HepG2 (cell line): ENCODE measurements at places on chromosomes 1 and 21. TPM values are rescaled to one million over a fixed set of nuclear protein-coding genes. Genes with fewer than 3 reads are reported as not detected.

The BGLAP gene
- 1.4 and 1.6 TPM in 2 replicates for polyA plus RNA-seq

The NHLH1 gene
- 0.44 and 0.57 TPM in 2 replicates for polyA plus RNA-seq

The INTS7 gene
- 14.5 and 18.3 TPM in 2 replicates for polyA plus RNA-seq

The LHX8 gene
- polyA plus RNA-seq, result not detected in 2 replicates

The TMIGD3 gene
- not detected in 2 replicates for polyA plus RNA-seq

GRCh38 chr1:4851385-4852065 lies 197.1 kb downstream of the AJAP1 start:
- no peak for DNase-seq

DNA sequence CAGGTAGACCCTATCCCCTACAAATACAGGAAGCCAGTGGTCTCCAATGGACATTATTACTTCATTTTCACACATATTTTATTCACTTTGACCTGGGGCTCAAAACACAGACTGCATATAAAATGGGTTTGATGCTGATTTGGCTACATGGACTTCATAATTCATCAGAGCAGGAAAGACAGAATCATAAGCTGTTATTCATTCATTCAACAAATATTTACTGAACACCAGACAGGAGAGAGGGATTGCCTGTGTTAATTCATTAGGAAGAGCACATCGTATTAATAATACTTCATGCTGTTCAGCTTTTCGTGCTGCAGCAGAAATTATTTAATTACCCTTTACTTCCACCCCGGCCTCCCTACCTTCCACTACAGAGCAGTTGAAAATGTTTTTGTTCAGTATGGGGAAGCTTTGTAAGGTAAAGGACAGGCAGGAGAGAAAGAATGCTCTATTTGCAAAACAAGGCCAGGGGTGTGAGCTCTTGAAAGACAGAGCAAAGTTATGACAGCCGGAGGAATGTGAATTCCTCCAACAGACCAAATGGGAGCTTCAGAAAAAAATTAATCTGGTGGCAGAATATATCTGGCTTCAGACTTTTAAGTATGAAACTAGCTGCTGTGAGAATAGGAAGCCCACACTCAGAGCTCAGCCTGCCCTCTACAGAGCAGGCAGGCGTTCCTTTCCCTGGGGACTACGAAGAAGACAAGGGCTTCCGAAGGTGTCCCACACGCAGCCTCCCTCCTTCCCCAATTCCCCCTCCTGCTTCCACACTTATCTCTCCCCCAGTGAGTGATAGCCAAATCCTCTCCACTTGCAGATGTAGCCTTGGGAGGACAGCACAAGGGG lies 58.0 kb downstream of the MDM4 start:
- no peak for DNase-seq

DNA sequence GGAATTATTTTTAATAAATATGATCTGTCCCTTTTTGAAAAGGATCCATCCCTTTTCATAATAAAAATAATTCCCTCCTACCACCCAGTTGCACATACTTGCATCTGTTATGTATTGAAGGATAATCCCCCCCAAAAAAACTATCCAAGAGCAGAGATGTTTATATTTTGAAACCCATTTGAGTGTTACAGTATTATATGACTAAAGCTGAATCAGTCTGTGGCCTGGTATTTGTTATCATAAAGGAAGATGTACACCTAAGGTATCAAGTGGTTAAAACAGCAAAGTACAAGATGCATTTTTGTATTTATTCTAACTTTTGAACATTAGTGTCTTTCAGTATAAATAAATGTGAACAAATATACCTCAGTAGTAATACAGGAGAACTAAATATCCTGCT lies 12.7 kb upstream of the TGFB2 start:
- no peak for DNase-seq

DNA sequence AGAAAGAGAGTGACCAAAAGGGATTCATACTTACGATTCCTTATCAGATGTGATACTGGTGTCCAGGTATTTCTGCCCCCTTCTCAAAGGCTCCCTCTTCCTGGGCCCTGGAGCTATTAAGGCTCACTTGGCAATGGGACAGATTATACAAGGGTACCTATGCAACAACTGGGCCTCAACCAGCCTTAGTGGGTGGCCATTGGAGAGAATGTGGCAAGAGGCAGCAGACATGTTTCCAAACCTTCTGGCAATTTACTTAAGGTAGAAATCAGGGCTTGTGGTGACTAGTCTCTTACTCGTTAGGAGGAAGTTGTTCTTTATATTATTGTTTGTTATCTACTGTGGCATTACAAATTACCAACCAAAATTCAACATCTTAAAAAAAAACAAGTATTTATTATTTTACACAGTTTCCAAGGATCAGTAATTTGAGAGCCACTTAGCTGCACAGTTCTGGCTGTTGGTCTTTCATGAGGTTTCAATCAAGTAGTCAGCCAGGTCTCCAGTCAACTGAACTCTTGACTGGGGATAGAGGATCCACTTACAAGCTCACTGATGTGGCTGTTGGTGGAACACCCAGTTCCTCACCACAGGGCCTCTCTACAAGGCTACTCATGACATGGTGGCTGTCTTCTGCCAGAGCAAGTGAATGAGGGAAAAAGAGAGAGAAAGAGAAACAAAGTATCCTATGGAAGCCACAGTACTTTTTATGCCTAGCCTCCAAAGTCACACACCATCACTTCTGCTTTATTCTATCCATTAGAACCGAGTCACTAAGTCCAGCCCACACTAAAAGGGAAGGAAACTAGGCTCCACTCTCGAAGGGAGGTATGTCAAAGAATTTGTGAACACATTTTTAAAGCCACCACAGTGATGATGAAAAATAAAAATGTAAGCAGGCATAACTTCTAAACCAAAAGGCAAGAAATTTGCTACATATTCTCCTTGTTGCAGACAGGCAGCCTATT lies 10.7 kb downstream of the ZNF648 start:
- DNase-seq, result no peak

DNA sequence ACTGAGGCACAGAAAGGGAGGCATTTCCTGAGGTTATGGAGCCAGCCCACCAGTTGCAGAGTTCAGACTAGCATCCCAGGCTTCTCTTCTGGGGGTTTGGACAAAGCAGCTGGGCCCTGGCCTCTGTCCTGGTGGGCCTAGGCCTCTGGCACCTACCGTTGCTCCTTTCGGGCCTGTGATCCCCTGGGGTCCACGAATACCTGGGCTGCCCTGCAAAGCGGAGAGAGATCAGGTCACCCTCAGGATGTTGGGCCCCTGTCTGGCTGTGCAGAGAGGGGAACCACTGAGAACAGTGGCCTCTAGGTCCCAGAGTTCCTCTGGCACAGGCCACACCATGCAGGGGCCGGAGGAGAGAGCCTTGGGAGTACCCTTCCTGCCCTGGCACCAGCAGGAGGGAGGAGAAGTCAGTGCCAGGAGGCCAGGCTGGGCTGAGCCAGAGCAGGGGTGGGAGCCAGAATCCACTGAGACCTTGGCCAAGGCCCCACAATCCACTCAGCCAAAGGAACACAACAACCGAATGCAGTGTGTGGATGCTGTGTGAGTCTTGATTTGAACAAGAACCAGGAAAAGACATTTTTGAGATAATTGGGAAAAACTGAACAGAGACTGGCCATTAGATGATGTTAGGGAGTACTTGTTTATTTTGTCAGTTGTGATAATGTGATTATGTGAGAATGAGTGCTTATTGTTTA lies 8.9 kb downstream of the COL9A2 start:
- DNase-seq, result no peak

DNA sequence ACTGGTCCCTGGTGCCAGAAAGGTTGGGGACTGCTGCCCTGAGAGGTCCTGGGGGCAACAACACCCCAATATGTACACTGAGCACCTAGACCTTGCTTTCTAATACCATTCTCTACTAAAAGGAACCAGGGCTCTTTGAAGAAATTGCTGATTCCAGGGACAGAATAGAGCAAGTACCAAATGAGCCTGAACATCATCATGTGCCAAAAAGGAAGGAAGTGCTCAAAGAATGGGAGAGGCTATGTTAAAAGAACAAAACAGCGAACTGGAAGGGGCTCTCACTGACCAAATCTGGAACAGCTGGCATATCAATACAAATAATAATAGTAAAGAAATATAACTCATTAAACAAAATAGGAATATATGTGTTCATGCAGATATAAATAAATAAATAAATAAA lies 50.8 kb downstream of the PIK3R3 start:
- no peak for DNase-seq

GRCh38 chr21:32516756-32517649 lies 68.3 kb downstream of the TCP10L start:
- DNase-seq, result no peak

- DNase-seq, result no peak
Measured at GRCh38 chr1:58718435-58718834, 18.6 kb upstream of the MYSM1 start.

- DNase-seq, result no peak
Measured at GRCh38 chr1:221712776-221713431, 29.0 kb downstream of the DUSP10 start.

GRCh38 chr1:25516686-25517085 lies 26.7 kb upstream of the LDLRAP1 start:
- no peak for DNase-seq

- DNase-seq, result no peak
Measured at GRCh38 chr21:41783476-41784180, 16.8 kb upstream of the RIPK4 start.

- peak; percentile 63 for DNase-seq
Measured at GRCh38 chr1:85584264-85584781, 3.8 kb downstream of the CCN1 start.

DNA sequence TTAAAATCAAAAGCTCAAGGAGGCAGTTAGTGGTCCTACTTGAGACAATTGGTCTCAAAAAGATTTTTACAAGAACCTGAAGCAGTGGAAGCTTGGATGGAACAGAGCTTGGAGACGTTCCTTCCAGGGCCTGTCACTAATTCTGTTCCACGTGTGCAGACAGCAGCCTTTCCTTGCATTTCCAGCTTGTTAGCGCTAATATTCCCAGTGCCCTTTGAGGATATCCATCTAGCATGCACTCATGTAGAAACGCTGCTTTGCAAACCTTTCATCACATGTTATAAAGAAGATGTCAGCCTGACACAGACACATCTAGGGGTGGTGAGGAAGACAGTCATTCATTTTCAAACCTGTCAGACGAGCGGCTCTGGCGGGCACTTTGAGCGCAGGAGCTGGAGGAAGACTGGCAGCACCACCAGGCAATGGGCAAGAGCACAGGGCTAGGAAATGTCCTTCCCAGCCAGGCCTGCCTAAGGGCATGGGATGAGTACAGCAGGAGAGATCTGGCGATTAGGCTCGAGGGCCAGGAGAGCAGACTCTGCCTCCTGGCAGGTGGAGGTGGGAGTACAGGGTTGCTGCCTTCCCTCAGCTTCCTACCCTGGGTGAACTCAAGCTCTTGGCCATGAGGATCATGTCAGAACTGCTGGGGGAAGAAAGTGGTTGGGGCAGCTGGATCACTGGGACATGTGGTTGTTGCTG lies 55.5 kb downstream of the CASQ2 start:
- no peak for DNase-seq

DNA sequence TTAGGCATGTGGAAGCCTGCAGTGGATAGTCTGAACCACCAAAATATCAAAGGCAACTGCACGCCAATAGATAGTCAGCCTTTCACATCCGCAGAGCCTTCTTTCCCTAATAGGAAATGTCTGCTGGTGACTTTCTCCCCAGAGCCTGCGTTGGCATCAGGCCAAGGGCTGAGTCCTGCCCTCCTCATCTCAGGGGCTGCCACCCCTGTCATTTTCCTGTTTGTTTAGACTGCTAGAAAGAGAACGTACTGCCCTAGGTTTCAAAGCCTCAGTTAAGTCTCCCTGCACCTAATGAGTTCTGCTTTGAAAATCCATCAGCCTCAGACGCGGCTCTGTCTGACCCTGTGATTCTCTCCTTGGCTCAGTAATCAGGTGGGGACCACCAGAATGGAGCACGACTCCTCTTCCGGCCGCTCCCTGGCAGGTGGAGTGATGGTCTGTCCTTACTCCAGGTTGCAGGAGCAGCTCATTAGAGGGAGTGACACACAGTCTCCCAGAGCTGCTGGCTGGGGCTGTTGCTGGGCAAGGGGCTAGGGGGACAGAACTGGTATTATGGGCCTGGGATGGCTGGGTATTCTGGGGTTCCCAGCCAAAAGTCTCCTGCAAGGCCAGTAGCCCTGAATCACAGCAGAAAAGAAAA lies 27.3 kb downstream of the STUM start:
- no peak for DNase-seq

DNA sequence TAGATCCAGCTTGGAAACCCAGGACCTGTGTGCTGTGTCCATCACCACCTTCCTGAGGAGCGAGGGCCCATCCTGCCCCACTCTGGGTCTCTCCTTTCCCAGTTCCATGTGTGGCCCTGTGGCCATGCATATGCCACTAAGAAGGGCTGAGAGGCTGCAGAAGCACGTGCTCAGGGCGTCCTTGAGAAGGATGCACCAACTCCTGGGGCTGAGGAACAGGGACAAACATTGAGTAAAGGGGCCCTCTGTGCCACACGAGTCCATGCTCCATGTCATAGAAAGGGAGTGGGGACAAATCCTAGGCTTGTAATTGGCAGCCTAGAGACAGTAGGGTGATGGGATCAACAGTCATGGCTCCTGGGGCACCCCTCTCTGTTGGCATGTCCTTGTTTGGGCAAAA lies 8.4 kb downstream of the ETV3L start:
- no peak for DNase-seq

- DNase-seq, result no peak
Measured at GRCh38 chr21:28174006-28174405, 818.7 kb downstream of the LTN1 start.

- DNase-seq, result no peak
Measured at GRCh38 chr1:244974106-244974505, 109.8 kb upstream of the HNRNPU start.

DNA sequence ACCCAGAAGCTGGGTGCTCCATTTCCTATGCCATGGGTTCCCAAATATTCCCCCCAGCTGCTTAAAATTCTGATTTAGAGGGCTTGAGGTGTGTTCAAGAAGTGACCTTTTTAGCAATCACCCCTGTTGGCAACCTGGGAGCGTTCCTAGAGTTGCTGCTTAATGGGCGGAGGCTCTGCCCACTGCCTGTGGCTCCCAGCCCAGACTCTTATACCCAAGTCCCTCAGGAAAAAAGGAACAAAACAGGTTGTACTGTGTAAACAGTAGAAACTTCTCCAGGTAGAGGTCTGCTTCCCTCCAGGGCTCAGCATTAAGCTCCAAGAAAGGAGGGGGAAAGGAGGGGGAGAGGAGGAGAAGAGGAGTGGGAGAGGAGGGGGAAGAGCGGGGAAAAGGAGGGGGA lies 14.6 kb upstream of the TENT5C start:
- no peak for DNase-seq

GRCh38 chr21:16644685-16645084 lies 868.2 kb upstream of the CXADR start:
- DNase-seq, result no peak

DNA sequence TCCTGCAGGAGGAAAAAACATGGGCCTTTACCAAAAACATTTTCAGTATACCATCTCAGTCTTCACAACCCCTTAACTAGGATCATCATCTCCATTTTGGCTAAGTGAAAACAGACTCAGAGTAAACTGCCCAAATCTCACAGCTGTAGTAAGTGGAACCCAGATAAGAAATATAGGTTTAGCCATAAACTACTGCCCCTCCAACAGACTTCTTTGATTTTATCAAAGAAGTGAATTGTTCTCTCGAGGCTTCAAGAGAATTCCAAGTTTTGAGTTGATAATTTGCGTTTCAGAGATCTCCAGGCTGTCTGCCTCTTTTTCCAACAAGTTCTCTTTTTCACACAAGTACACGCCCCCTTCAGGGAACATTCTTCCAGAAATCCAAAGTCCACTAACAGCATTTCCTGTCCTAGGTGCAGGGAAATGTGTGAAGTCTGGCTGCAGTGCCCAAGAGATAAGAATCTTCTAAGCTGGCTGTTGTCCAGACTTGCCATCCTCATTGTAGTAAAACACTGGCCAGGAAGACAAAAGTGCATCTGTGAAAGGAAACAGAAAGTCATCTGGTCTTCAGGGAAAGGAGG lies 30.8 kb downstream of the RNF19B start:
- peak; percentile 99 for DNase-seq
